Adrenal gland (tissue), 19 donors: ENCODE measurements at places on chromosomes 5 and 9. TPM values are rescaled to one million over a fixed set of nuclear protein-coding genes. Genes with fewer than 3 reads are reported as not detected.

The IER5L gene
- 168 TPM for polyA plus RNA-seq

The PCDHGA8 gene
- polyA plus RNA-seq, result 0.48 TPM

The LHX3 gene
- not detected for polyA plus RNA-seq

DNA sequence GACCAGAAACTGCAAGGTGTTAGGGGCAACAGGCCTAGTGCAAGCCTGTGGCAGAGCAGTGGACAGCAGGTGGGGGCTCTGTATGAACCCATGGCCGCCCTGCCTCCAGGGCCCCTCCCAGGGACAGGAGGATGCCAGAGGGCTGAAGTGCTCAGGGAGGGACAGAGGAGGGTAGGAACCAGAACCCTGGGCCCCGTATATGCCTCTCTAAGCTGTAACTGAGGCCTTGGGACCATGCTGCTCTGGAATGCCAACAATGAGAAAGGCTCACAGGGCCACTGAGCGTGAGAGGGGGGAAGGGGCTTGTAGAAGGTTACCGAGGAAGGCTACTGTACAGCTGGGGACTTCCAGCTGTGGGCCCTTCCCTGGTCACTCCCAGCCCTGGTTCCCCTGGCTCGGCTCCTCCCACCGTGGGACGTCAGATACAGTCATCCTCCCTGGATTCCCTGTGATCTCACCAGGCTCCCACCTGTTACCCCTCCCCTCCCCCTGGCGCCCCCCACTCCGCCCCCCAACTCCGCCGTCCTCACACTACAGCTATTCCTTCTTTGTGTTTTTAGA lies 21.1 kb downstream of the AQP7 start:
- no peak overlapping the region for H3K4me3 ChIP-seq
- no peak overlapping the region for H3K27ac ChIP-seq
- no peaks in the 10 kb centered on the region for H3K36me3 ChIP-seq
- no peaks in the 10 kb centered on the region for H3K27me3 ChIP-seq

The GABRG2 gene
- 1.6 TPM for polyA plus RNA-seq

DNA sequence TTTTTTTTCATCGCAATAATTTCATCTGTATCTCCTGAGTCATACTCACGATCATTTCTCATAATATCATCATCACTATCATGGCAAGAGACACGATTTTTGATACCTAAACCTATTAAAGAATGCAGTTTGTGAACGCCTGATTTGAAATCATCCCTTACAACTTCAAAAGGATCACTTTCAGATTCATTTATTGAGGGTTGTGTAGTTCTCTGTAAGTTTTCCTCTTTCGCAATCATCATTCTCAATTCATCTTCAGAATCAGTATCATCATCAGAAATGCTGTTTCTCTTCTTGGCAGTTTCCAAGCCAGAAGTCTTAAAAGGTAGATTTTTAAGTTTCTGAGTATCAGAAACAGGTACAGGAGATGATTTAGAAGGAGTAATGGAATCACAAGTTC lies 9.7 kb downstream of the NOL8 start:
- no peak overlapping the region for H3K4me3 ChIP-seq
- H3K27ac ChIP-seq, result no peak overlapping the region
- H3K27me3 ChIP-seq, result no peaks in the 10 kb centered on the region
- no peaks in the 10 kb centered on the region for H3K36me3 ChIP-seq
- peaks cover 17% of the 10 kb centered on the region for H3K4me1 ChIP-seq

DNA sequence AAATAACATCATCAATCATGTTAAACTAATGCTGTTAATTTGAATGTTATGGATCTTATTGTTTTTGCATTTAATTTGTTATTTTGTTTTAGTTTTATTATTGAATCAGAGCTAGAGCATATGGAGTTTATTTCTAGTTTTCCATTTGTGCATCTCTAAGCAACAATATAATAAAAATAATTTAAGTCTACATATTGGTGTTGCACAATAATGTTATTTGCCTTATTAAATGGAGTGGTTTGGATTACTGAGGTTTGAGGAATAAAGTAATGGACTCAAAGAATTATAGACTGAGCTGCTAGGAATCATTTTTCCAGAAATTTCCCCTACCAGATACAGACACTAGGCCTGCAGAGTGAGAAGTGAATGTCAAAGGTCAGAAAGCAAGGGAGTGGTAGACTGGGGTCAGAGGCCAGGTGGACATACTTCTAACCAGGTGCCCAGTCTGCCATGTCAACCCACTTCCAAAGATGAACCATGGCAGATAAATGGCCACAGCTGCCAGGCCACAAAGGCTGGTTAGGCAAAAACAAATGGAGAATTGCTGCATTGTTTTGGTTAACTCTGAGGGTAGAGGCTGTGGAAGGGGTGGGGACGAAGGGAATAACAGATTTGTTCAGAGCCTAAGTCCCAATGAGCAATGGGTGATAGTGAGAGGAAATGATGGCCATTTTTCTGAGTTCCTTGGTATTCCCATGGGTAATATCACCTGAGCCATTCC lies 113.1 kb downstream of the FBXL7 start:
- H3K27me3 ChIP-seq, result no peaks in the 10 kb centered on the region
- no peaks in the 10 kb centered on the region for H3K4me1 ChIP-seq
- H3K4me3 ChIP-seq, result no peak overlapping the region
- no peak overlapping the region for H3K27ac ChIP-seq
- no peak for DNase-seq

The CCNI2 gene
- 0.40 TPM for polyA plus RNA-seq

DNA sequence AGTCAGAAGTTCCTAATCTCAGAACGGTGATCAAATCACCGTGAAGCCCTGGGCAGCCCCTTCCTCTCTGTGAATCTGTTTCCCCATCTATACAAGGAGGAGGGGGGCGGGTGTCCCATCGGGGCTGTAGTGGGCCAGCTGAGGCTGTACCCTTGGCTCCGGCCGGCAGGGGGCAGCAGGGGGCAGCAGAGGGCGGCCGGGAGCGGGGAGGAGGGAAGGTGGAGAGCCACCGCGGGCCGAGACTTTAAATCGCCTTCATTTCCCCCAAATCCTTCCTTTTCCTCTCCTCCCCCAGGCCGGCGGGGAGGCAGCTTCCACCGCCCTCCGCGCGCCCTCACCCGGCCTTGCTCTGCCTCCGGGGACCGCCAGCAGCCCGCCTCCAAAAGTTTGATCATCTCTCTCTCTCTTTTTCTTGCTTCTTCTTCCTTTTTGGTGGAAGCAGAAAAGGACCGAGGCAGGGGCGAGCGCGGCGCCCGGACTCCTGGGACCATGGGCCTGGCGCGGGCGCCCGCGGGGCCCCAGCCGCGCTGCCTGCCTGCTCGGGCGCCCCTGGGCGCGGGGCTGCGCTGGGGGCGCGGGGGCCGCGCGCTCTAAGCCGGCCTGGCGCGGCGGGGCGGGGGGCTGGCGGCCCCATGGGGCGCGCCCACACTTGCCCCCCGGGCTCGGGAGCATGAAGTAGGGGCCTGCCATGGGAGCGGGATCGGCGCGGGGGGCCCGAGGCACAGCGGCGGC lies at the start of gene COL27A1:
TSS of gene COL27A1 (plus strand) at position 275 of the 732 bp plus-strand sequence. CDS start at position 689, 414 bp downstream.
- DNase-seq, result peak; percentile 88
- H3K4me1 ChIP-seq, result peaks cover 17% of the 10 kb centered on the region
- H3K27me3 ChIP-seq, result peaks cover 15% of the 10 kb centered on the region
- H3K36me3 ChIP-seq, result no peaks in the 10 kb centered on the region
- H3K27ac ChIP-seq, result peak within 1 kb of the TSS; percentile 68
- no peak within 1 kb of the TSS for H3K4me3 ChIP-seq
